ENCODE measurements at places on chromosomes 12 and 14. TPM values are rescaled to one million over a fixed set of nuclear protein-coding genes. Genes with fewer than 3 reads are reported as not detected.

- DNase-seq, result no peak
Observed at GRCh38 chr12:25317553-25317952, 66.8 kb upstream of the KRAS start.

- DNase-seq, result no peak
Observed at GRCh38 chr12:102182635-102183034, 15.0 kb downstream of the PMCH start.

ENTPD5 gene
- 5.5 TPM for total RNA-seq

GRCh38 chr14:80624581-80624980 is 317.0 kb downstream of the CEP128 start:
- no peak for DNase-seq

DNA sequence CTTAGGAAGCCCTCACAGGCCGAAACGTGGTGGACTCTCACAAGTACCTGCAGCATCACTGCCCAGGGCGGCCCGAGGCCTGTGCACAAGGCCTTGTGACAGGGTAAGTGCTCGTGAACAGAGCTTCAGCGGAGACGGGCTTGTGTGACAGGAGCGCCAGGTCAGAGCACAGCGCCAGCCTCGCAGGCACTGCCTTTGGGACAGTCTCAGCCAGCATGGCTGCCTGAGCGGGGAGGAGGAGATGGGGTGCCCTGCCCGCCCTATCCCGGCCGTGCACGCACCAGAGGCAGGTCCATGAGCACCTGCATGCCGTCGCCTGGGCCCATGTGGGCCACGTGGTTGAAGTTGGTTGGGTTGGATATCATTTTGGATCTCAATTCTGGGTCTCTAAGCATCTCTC is 16.9 kb downstream of the AMN start:
- no peak for DNase-seq

C12orf54 gene
- total RNA-seq, result not detected

DNA sequence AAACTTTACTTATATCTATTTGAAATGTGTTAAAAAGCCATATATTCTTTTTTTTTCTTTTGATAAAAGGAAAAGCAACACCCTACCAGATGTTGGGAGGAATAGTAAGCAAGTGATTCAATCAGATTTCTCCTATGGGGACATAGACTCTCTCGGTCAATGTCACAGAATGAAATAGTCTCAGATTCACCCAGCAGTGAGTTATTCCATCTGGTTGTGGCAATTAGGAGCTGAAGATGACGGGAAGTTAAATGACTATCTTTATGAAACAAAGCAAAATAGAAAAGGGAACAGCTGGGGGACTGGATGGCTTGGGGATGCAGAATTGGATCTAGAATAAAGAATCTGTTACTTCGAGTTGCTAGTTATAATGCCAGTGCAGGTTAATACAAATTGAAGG is 857.0 kb downstream of the NRXN3 start:
- DNase-seq, result no peak
